ENCODE measurements at places on chromosomes 2 and 18.

GRCh38 chr2:166373105-166373504, 2.6 kb downstream of the SCN9A start:
- no peak for DNase-seq

GRCh38 chr2:152022090-152022489, 76.8 kb downstream of the CACNB4 start:
- no peak for DNase-seq

GRCh38 chr18:66495844-66496243, 108.0 kb downstream of the CDH19 start:
- DNase-seq = no peak

GRCh38 chr18:23634692-23635091, 28.0 kb downstream of the ANKRD29 start:
- DNase-seq = no peak

GRCh38 chr2:56011624-56012023, 88.0 kb upstream of the EFEMP1 start:
- DNase-seq = no peak

DNA sequence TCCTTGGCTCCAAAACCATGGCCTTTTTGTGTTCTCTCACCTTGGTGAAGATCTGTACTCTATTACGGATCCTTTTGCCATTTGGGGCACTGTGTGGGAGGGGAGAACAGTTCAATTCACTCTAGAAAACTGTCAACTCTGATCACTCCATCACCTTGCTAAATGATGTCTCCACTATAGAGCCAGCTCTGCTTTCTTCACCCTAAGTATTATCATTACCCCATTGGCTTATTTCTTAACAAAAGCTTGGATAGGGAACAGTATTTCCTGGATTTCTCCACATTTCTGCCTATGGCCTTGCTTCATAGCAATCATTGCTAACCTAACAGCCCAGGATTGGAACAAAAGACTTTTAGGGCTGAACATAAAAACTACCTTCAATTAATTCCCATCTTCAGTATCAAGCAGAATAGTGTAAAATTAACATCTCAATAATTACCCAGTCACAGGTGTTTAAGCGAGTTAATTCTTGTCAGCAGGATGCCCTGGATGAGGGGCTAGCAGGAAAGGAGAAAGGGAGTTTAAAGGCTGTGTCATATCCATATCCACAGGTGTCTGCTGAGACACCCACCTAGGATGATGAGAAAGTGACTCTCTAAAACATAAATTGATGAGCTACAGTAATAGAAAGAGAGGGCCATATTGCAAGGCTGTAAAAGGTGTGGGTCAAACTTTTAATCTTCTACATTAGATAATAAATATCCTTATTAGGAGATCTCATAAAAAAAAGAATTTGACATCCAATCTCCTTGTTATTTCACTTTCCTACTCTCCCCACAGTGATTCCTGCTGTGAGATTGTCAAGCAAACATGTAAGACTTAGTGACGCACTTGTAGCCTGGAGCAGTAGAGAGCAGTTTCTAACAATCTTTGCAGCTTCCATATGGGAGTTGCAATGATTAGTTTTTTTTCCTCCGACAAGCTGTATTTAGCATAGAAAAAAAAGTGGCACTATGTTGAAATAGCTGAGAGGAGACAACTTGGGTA, 589.5 kb upstream of the NXPH2 start:
- no peak for DNase-seq

DNA sequence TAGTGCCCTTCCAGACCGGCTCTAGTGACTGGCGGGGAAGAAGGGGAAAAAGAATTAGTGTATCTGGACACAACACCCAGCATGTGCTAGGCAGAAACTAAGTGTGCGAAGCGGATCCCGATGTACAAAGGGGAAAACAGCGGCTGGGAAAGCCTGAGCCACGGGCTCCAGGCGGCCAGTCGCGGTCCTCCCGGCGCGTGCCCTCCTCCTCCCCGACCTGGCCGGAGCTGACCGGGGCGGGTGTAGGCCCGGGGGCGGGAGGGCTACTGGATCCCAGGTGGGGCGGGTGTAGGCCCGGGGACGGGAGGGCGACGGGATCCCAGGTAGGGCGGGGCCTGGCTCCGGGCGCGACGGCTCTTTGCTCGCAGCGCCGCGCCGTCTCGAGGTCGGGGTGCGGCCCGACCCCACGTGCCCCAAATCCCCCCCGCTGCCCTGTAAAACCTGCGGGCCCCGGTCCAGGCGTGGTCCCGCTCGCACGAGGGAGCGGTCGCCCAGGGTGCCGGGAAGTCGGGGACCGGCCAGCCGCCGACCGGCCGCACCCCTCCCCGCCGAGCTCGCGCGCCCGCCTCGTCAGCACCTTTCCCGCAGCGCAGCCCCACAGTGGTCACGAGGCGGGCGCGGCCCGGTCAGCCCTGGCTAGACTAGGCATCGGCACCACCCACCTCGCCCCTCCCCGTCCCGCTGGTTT, 48.8 kb downstream of the C2orf42 start:
- DNase-seq = no peak

- DNase-seq = no peak
Measured at GRCh38 chr18:75140296-75140695, 68.6 kb downstream of the PTGR3 start.

GRCh38 chr18:58034370-58034769, 9.7 kb upstream of the NEDD4L start:
- DNase-seq = no peak

DNA sequence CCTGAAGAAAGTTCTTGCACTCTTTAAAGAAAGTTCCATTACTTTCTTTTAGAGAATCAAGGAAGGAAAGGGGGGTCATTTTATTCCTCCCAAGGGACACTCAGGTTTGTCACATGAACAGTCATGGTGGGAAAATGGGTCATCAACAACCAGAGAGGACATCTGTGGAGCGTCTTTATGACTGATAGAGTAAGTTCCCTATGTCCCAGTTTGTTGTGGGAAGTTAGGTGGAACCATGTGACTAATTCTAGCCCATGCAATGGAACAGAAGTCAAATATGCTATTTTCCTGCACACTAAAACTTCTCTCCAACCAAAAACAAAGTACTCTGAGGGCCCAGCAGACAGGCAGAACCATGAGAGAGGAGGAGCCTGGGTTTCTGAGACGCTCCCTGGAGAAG, 165.6 kb upstream of the SERTAD2 start:
- DNase-seq = no peak

GRCh38 chr2:204453730-204454167, 91.5 kb upstream of the PARD3B start:
- no peak for DNase-seq

- no peak for DNase-seq
Measured at GRCh38 chr2:173791502-173791901, 173.7 kb downstream of the SP3 start.

GRCh38 chr18:10025711-10026670, 112.2 kb downstream of the VAPA start:
- DNase-seq = no peak

DNA sequence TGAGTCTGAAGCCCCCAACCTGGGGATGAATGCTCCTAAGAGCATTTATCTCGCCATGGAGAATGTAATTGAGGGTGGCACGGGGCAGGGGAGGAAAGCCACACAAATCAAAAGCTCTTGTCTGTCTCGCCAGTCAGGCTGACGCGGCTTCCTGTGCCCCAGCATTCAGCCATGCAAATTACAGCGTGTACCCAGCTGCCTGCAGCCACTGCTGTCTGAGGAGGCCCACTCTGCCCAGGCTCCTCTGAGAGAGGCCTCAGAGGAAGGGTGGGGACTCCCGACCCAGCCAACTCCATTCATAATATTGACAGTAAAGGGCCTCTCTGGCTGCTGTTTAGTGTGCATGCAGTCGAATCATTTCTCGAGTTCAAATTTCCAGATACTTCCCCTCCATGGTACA, 22.0 kb downstream of the SMAD7 start:
- peak; percentile 89 for DNase-seq

DNA sequence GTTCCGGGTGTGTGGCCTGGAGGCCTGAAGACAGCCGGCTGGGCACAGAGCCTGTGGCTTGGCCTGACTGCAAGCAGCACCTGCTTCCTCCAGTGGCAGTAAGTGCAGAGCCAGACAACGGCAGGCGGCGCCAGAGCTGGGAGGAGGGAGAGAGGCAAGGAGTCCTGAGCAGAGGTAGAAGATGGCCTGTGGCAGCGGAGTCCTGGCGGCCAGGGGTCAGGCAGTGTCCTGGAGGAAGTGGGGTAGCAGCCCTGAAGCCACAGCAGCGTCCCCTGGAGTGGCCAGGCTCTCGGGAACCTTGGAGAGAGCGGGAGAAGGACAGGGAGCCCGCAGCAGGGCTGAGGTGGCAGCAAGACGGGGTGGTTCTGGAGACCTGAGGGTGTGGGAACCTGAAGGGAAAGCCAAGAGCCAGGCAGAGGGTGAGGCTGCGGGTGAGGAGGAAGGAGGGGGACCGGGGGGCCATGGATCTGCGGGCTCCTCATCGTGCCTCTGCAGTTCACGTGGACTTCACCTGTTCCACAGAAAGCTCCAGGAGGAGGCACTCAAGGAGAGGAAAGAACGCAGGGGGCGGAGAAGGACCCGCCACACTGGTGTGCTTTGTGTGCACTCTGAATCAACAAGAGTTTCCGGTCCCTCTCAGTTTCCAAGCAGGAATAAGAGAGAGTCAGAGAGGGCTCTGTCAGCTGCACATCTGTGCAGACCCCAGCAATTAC, 85.9 kb downstream of the USP40 start:
- DNase-seq = no peak

GRCh38 chr18:3329872-3330271, 67.9 kb downstream of the MYL12B start:
- DNase-seq = no peak

- no peak for DNase-seq
Measured at GRCh38 chr18:58847383-58848071, 17.1 kb upstream of the ZNF532 start.

DNA sequence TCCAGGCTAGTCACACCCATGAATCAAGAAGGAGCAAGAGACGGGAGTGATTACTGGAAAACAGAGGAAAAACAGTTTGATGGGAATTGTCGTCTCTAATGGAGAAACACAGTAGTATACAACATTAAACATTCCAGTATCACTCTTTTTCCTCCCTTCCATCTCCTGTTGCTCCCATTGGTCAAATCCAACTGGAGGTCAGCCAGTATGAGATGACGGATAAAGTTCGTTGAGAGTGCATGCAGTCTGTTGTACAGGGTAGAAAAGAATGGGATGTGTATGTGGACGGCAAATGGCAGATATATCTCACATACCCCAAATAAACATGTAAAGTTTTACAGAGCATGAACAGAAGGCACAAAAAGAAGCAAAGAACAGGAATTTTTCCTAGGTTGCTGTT, 221.9 kb upstream of the TNP1 start:
- DNase-seq = no peak

DNA sequence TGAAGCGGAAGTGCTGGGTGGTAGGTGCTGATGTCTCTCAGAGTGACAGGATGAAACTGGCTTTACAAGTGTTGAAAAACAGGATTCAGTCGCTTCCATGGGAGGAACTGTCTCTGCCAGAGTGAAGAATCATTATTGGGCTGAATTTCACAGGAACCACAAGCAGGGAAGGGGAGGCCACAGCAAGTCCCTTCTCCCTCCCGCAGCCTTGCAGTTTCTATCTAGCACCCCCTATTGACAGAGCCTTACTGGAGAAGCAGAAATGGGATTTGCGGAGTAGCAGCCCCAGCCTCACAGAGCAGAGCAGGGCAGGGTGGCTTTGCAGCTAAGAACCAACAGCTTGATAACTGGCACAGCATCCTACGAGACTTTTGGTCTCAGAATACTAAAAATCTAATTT, 33.3 kb upstream of the RMP24 start:
- DNase-seq = no peak

- DNase-seq = no peak
Measured at GRCh38 chr2:68237404-68237803, 14.9 kb downstream of the PPP3R1 start.

DNA sequence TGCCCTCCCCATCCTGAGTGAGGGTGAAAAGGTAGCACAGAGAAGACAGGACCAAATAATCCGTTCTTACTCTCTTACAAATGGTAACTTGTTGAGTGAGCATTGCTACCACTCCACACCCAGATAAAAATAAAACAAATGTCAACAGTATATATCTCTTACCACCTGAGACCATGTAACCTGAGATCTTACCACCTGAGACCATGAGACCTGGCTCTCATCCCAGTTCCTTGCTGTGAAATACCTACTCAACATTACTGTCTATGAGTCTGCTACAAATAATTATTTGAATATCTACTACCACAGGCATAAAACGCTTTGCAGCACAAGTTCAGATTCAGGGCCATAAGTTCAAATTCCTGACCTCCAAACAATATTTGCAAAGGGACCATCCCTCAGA, 234.7 kb downstream of the C1D start:
- DNase-seq = no peak

DNA sequence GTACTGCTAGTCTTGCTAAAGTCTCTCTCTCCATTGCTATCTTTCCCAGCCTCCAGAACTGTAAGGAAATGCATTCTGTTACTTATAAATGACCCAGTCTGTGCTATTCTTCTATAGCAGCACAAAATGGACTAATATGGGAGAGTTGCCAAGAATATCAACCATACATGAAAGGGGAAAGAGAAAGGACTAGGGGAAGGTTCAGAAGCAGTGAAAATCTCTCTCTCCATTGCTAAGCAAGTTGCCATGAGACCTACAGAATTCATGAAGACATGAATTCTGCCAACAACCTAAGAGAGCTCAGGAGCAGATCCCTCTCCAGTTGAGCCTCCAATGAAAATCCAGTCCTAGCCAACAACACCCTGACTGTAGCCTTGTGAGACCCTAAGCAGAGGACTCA, 3.6 kb upstream of the TRABD2A start:
- no peak for DNase-seq

- DNase-seq = no peak
Measured at GRCh38 chr2:174833737-174834136, 69.5 kb upstream of the CHRNA1 start.

GRCh38 chr18:54807303-54807702, 21.0 kb upstream of the RAB27B start:
- DNase-seq = no peak

DNA sequence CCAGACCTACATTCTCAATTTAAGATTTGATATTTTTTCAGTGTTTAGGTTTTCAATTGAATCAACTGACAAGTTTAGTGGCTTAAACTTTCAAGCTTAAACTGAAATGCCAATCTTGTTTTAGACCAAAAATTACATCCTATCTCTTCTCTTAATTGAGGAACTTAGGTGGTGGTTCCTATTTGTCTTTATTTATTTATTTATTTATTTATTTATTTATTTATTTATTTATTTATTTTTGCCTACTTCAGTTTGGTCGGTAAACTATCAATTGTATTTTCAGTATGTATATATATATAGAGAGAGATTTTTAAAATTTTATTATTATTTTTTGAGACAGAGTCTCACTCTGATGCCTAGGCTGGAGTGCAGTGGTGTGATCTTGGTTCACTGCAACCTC, 68.1 kb downstream of the NEDD4L start:
- no peak for DNase-seq

GRCh38 chr18:62744076-62744968, 29.0 kb downstream of the PHLPP1 start:
- no peak for DNase-seq

GRCh38 chr2:151860613-151861146, 32.5 kb upstream of the ARL5A start:
- no peak for DNase-seq

DNA sequence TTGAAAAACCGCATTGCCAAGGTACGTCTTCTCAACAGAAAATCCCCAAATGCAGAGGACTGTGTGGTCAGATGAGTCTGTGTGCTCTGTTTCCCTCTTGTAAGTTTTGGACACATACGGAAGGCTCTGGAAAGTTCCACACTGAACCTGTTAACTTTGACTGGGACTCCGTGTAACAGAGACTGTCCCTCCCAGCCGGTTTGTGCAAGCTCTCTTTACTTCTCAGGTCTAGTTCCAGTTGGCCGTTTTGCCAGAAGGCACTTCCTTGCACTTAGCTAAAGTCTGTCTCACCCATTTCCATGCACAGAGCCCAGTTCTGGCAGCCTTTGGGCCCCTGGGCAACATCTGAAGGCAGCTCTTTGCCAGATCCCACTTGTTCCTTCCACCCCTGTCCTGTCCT, 22.0 kb downstream of the EFHD1 start:
- DNase-seq = no peak
